ENCODE measurements at places on chromosomes 7 and 10.

- DNase-seq: no peak
Measured at GRCh38 chr10:78594559-78595268, 474.1 kb upstream of the ZMIZ1 start.

DNA sequence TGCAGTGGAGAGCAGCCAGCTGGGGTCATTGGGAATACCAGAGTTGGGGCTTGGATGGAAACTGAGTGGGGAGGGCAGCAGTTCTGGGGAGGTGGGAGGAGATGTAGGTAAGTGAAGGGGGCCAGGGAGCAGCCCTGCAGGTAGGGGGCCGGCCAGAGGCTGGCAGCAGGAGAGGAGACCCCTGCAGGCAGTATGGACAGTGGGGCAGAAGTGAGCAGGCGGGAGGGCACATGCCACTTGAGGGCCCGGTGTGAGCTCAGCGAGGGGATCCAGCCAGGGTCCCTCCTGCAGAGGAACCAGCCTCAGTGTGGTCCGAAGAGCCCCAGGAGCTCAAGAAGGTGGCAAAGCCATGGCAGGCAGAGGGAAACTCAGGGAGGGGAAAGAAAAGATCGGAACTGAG lies 75.4 kb downstream of the WDR11 start:
- DNase-seq: no peak

DNA sequence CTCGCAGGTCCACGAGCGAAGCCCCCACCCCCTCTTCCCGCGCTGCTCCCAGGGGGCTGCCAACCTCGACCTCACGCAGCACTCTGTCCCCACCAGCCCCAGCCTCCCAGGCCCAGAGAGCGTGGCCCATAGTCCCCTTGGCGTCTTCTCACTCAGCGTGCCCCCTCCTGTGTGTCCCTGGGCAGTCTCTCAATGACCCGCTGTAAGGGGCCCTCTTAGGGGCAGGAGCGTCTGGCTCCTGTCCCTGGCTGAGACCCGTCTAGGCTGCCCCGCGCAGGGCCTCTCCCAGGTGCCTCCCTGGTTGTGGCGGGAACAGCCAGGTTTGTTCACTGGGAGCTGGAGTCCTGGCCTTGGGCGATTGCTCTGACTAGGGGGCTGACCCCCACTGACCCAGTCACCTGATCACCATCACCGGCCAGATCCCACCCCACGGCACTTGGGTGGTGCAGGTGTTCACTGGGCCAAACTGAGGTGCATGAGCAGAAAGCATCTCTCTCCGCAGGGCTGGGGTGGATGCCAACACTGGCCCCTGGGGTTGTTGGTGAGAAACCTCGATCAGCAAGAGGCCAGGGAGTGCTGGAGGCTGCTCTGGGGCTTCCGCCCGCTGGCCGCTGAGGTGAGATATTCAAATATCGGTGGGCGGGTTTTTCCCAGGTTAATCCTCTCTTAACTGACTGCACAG lies 12.6 kb upstream of the WDFY4 start:
- DNase-seq: no peak

DNA sequence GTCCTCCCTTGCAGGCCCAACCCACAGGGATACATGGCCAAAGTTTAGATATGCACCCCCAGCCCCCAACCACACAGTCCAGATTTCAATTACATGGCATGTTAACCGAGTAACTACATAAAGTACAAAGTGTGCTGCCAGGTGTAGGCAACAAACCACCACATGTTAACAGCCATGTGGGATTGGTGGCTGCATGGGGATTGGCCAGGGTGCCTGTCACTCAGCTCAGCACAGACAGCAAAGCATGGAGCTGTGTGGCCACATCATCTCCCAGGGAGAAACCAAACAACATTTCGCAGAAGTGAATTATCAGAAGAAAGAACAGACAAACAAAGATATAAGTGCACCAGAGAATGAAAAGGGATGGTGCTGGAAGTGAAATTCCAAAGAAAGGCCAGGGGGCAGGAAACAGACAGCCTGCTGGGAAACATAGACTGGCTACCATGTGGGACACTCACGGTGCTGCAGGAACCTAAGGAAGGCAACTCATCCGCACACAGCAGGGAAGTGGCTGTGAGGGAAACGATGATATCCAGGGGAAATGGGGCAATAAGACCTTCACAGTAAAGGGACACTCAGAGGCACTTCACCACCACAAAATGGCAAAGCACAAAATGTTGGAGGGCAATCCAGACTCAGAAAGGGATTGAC lies 171.2 kb downstream of the PTPRN2 start:
- no peak for DNase-seq

GRCh38 chr7:82810558-82811259 lies 352.0 kb downstream of the PCLO start:
- DNase-seq: no peak

DNA sequence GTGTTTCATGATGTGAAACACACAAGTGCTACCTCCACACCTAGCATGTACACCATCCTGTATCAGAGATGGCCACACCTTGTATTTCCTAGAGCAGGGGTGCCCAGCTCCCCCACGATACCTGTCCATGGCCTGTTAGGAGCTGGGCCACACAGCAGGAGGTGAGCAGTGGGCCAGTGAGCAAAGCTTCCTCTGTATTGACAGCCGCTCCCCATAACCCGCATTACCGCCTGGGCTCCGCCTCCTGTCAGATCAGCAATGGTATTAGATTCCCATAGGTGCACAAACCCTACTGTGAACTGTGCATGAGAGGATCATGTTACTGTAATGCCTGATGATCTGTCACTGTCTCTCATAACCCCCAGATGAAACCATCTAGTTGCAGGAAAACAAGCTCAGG lies 145.6 kb upstream of the RNF32 start:
- no peak for DNase-seq

DNA sequence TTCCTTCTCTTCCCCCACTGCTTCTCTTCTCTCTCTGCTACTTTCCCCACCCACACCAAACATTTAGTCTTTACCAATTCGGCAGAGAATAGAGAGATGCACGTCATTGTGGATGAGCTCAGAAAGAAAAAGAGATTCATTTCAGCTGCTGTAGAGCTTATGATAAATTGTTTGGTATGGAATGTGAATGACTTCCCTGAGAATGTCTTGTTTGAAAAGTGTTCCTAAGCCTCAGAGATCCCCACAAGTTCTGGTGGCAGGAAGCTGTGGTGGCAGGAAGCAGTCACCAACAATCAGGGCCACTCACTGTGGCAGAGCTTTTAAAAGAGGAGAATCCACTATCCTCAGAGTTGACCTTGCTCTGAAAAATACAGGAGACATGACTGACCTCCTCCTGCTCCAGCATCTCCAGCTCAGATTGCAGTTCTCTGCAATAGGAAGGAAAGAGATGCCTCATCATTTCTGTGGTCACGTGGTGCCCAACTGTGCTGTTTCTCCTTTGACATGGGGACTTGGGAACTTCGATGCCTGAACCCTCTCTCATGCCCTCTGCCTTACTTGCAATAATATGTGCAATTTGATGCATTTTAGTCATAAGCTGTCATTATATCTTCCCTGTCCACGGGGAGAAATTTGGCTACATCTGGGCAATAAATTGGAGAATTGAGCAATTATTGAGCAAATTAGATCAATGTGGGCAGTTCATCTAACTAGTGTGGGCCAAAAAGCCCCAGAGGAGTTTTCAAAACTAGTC lies 76.5 kb downstream of the BMPER start:
- no peak for DNase-seq

DNA sequence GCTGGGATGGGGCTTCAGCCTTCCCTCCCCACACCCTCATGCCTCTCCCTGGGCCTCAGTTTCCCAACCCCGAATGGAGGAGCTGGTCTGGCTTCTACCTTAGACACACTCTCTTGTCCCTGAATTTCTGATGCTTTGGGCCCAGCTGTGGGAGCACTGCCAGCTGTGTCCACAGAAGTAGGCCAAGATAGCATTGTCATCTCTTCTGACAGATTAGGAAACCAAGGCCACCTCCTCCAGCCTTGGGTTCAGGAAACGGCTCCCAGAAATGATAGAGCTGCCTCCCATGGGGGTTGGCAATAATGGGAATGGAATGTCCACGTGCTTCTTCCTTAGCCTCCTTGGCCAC lies 1.3 kb downstream of the PPIF start:
- DNase-seq: no peak

DNA sequence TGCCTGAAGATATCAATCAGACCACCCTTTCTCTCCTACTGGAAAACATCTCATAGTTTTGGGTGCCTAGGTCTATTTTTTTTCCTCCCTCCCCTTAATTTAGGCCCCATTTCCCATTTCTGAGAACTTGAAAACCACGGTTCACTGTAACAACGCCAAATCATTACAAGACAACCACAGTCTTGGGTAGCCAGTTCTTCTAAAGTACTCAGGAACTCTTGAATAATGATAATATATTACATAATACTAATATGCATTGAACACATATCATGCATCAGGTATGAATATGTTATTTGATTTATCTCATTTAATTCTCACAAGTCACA lies 185.1 kb upstream of the ADO start:
- DNase-seq: no peak

GRCh38 chr7:117588352-117588794 lies 108.5 kb downstream of the CFTR start:
- DNase-seq: no peak

DNA sequence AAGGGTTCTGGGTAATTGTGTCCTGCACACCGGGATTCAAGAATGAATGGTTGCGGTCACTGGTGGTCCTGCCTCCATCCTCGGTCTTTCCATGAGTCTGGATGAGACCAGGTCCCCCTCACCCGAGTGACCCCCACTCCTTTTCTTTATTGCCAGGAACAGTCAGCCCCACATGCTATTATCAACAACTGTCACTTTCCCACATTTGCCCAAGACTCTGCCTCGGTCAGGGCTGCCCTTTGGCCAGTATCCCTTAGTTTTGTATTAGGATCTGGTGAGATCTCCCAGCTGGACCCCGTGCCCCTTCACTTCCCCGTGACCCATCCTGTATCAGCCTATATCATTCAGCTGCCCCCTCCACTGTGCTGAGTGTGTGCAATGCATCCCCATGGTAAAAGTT lies 288.3 kb downstream of the ADARB2 start:
- no peak for DNase-seq

GRCh38 chr10:11689945-11690736 lies 52.0 kb upstream of the ECHDC3 start:
- DNase-seq: no peak

DNA sequence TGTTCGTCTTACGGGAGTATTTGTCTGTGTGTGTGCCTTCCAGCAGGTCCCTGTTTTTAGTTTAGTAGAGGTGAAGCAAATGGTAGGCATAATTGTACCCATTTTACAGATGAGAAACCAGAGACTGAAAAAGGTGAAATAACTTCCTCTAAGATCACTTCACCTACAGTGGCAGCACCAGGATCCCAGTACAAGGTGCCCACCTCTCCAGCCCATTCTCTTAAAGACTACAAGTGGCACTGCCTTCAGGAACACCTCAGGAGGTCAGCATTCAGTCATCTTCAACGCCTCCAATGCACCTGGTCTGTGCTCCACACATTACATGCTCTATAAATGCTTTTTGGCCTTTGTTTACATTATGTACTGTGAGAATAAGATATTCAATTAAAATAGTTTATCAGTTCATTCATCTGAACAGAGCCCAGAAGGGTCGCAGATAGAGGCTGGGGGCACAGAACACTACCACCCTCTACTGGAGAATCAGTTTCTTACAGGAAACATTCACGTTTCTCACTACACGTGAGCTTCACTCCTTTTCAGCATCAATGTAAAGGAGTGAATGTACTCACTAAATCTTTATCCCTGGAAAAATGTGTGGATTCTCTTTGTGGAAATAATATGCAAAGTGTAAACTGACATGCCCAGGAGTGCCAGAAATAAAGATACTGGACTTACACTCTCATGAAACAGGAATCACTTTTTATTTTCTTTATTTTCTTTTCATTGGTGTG lies 45.5 kb upstream of the ABLIM1 start:
- no peak for DNase-seq

DNA sequence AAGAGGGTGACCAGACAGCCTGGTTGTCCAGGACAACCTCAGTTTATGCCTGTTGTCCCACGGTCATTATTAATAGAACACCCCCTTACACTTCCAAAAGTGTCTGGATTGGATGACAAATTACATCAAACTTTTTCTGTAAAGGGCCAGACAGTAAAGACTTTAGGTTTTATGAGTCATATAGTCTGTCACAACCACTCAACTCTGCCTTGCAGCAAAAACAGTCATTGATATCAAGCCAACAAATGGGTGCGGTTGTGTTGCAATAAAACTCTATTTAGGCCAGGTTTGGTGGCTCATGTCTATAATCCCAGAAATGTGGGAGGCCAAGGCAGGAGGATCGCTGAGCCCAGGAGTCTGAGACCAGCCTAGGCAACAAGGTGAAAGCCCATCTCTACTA lies 66.7 kb upstream of the ATP6V0A4 start:
- DNase-seq: no peak

- DNase-seq: no peak
Measured at GRCh38 chr10:129742742-129743550, 221.1 kb downstream of the EBF3 start.

- no peak for DNase-seq
Measured at GRCh38 chr10:13068484-13068883, 31.5 kb upstream of the OPTN start.

DNA sequence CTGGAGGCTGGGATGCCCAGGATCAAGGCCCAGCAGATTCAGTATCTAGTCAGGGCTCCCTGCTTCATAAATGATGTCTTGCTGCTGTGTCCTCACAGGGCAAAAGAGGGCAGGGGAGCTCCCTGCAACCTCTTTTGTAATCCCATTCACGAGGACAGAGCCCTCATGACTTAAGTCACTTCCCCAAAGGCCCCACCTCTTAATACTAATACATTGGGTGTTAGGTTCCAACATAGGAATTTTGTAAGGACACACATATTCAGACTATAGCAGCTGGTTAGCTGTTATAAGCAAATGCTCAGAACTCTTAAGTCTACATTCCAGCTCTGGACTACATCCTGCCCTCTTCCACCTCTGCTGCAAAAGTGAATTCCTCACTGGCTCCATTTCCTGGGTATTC lies 63.0 kb downstream of the VOPP1 start:
- no peak for DNase-seq

- no peak for DNase-seq
Measured at GRCh38 chr10:70292004-70292403, 8.2 kb upstream of the NPFFR1 start.

GRCh38 chr10:86785968-86786367 lies 29.5 kb downstream of the BMPR1A start:
- no peak for DNase-seq

GRCh38 chr7:80764132-80764531 lies 125.7 kb downstream of the CD36 start:
- DNase-seq: no peak

DNA sequence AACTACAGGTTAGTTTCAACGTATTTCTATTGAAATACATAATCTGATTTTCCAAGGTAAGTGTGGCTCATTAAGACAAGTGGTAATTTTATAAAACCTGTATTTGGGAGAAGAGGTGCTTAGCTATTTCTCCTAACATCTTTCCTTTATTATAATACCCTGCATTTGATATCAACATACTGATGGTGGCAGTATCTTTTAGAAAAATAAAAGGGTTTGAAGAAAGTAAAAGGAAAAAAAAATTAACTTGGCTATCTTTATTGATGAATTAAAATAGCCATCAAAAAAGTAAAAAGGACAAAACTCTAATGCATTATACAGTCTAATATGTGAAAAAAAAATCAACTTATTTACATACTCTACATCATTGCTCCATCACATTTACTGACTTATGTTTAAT lies 68.0 kb downstream of the NRBF2 start:
- no peak for DNase-seq

- DNase-seq: no peak
Measured at GRCh38 chr10:12969951-12970350, 31.6 kb downstream of the CCDC3 start.

- no peak for DNase-seq
Measured at GRCh38 chr7:71507680-71508602, 376.0 kb downstream of the GALNT17 start.

GRCh38 chr7:134827889-134828288 lies 48.5 kb downstream of the CALD1 start:
- DNase-seq: no peak

- no peak for DNase-seq
Measured at GRCh38 chr7:74258639-74259038, 4.4 kb upstream of the RFC2 start.

All from activated T-cell treated with anti-CD3 and anti-CD28 coated beads for 1 hour (primary cell).